ENCODE measurements at places on chromosomes 16 and 17. TPM values are rescaled to one million over a fixed set of nuclear protein-coding genes. Genes with fewer than 3 reads are reported as not detected.

The MRPL12 gene
- 23.8 TPM for total RNA-seq

The SLC6A2 gene
- total RNA-seq = not detected

- H3K27ac ChIP-seq = no peak overlapping the region
- no peaks in the 10 kb centered on the region for H3K27me3 ChIP-seq
- H3K4me1 ChIP-seq = peaks cover 7% of the 10 kb centered on the region
- peaks cover 2% of the 10 kb centered on the region for H3K36me3 ChIP-seq
These were observed 48.4 kb downstream of the CENPV start for GRCh38 chr17:16304830-16305229.

- H3K27ac ChIP-seq = no peak overlapping the region
- no peaks in the 10 kb centered on the region for H3K4me1 ChIP-seq
- DNase-seq = no peak
- no peaks in the 10 kb centered on the region for H3K36me3 ChIP-seq
- no peak overlapping the region for H3K4me3 ChIP-seq
These were observed 9.4 kb downstream of the C16orf89 start for GRCh38 chr16:5056352-5056751.

The STH gene
- total RNA-seq = not detected

The RNU2-1 gene
- 5,063 TPM for total RNA-seq

The KIF19 gene
- total RNA-seq = not detected

GRCh38 chr16:27704252-27704651 lies 154.3 kb downstream of the KATNIP start:
- no peak overlapping the region for H3K27ac ChIP-seq
- H3K4me3 ChIP-seq = no peak overlapping the region
- no peaks in the 10 kb centered on the region for H3K27me3 ChIP-seq
- no peak for DNase-seq
- H3K36me3 ChIP-seq = peaks cover 13% of the 10 kb centered on the region
- no peaks in the 10 kb centered on the region for H3K4me1 ChIP-seq

The CTRB2 gene
- total RNA-seq = not detected

DNA sequence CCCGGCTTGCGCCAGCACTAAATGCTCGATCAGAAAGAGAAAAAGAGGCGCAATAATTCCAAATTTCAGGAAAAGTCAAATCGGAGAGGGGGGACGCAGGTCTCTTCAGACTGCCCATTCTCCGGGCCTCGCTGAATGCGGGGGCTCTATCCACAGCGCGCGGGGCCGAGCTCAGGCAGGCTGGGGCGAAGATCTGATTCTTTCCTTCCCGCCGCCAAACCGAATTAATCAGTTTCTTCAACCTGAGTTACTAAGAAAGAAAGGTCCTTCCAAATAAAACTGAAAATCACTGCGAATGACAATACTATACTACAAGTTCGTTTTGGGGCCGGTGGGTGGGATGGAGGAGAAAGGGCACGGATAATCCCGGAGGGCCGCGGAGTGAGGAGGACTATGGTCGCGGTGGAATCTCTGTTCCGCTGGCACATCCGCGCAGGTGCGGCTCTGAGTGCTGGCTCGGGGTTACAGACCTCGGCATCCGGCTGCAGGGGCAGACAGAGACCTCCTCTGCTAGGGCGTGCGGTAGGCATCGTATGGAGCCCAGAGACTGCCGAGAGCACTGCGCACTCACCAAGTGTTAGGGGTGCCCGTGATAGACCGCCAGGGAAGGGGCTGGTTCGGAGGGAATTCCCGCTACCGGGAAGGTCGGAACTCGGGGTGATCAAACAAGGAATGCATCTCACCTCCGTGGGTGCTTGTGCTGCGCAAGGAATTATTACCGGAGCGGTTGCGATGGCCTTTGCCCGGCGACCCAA lies 4.0 kb upstream of the DLX4 start:
- H3K36me3 ChIP-seq = no peaks in the 10 kb centered on the region
- DNase-seq = peak; percentile 61
- peaks cover 44% of the 10 kb centered on the region for H3K4me1 ChIP-seq
- no peak overlapping the region for H3K27ac ChIP-seq
- H3K4me3 ChIP-seq = peak overlapping the region; percentile 41

The CBFA2T3 gene
- 58.5 TPM for total RNA-seq

- DNase-seq = peak; percentile 44
- no peaks in the 10 kb centered on the region for H3K27me3 ChIP-seq
- no peak overlapping the region for H3K4me3 ChIP-seq
These were observed 132.1 kb downstream of the CLEC16A start for GRCh38 chr16:11076259-11077018.

DNA sequence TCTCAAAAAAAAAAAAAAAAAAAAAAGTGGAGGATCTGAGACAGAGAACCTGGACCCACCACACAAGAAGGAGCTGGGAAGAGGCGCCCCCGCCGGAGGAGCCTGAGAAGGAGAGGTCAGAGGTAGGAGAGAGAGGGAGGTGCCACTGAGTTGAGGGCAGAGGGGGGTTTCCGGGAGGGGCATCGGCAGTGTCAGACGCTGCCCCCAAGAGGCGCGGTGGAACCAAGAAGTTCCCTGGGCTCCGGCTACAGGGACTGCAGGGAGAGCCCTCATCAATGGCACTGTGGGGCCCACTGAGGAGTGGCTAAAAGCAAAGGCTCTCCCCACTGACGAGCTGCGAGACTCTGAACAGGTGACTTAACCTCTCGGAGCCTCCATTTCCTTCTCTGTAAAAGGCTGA lies 4.2 kb downstream of the CCDC42 start:
- peak; percentile 70 for DNase-seq
- H3K36me3 ChIP-seq = no peaks in the 10 kb centered on the region
- no peaks in the 10 kb centered on the region for H3K27me3 ChIP-seq
- H3K4me1 ChIP-seq = peaks cover 26% of the 10 kb centered on the region
- H3K27ac ChIP-seq = no peak overlapping the region

DNA sequence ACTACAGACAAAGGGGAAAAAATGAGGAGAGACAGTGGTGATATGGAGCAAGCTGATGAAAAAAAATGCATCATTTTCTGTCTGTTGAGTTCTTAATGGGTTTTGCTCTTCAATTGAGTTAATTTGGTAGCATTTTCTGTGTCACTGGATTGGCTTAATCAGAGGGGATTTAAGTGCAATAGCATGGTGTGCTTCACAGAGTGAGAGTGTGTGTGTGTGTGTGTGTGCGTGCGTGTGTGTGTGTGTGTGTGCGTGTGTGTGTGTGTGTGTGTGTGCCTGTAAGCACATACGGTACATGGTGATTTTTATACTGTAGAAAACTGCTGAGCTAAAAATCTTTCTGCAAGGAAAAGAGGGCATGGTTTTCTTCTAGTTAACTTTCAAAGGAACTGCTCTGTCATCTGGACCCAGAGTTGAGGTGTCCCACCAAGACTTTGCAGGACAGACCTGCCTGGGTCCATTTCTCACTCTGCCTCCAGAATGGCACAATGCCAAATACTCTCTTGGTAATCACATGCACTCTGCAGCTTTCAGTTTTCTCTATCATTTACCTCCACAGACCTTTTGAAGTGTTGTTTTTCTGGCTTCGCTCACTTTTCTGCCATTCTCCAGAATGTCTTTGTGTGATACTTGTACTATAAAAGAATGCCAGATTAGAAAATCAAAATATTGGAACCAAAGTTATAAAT lies 952.6 kb upstream of the SOX9 start:
- no peaks in the 10 kb centered on the region for H3K4me1 ChIP-seq
- no peak overlapping the region for H3K27ac ChIP-seq
